ENCODE measurements at places on chromosomes 13 and 19.

DNA sequence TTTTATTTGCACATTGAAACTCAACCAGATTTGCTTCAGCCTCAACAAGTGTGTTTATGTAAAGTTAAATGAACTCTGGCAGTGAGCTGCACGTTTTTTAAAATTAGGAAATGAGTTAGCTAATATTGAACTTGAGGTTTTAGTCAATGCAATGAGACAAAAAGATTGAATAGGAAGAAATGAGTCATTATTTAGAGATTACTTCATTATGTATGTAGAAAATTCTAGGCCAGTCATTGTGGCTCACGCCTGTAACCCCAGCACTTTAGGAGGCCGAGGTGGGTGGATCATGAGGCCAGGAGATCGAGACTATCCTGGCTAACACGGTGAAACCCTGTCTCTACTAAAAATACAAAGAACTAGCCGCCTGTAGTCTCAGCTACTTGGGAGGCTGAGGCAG, 22.8 kb upstream of the CD70 start:
- no peak for DNase-seq

DNA sequence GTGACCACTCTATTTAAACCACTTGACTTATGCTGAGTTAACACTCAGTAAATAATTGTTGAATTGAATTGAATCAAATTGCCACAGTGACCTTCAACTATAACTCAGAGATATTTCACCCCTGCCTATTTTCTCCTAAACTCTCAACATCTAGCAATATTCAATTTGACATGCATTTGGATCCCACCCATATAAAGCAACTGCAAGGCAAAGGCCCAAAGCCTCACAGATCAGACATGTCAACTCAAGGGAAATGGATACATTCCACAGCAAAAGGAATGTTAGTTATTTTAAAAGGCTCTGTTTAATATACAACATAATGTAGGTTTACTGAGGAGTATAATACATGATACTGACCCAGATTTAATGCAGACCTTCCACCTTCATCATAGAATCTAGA, 107.4 kb downstream of the KCTD12 start:
- DNase-seq: no peak

- no peak for DNase-seq
These were observed 825 bp downstream of the GMIP start for GRCh38 chr19:19642506-19643157.

DNA sequence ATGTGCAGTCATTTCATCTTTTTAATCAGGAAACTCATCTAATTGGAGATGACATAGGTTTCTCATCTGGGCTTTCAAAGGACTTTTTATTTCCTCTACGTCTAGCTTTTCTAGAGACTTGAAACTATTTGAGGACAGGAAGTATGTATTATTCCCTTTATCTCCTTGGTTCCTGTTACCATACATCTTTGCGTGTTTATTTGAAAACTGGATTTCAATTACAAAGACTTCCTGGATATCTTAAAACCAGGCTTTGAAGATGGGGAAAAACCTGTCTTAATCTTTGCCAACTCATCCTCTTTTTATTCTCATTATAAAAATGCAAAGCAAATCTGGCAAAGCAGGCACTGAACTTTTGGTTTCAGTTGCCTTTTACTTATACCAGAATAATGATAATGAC, 130.5 kb downstream of the LMO7 start:
- DNase-seq: no peak

- no peak for DNase-seq
These were observed 24.9 kb downstream of the NFILZ start for GRCh38 chr19:8655340-8655709.

DNA sequence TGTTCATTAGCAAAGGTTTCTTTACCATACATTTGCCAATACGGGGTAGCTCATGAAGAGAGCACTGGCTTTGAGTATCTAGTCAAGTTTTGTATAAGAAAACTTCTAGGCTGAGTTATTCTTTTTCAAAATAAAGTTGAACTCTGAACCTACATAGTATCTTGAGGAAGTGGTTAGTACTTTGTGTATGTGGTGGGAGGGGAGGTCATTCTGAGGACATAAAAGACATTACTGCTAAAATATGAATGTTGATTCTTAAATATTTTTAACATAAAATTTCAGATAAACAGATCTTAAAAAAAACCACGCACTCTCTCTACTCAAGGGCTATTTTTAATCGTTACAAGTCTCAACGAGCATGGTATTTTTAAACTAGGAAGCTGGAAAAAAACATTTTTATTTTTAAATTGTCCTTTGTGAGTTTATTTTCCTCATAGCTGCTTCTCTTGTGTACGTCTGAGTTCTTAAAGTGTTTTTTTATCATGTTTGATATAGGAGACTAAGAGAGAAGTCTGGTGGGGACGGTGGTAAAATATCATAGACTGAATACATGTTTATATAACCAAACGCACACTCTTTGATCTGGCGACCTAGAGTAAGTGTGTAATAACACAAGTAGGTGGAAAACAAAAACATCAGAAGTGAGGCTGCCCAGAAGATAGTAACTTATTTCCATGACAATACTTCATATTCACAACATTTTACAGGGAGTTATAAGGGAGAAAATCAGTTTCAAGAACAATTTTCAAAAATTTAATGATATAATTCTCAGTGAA, 118.0 kb upstream of the POSTN start:
- DNase-seq: no peak

- no peak for DNase-seq
These were observed 99.5 kb downstream of the ZC3H13 start for GRCh38 chr13:45953082-45953481.

DNA sequence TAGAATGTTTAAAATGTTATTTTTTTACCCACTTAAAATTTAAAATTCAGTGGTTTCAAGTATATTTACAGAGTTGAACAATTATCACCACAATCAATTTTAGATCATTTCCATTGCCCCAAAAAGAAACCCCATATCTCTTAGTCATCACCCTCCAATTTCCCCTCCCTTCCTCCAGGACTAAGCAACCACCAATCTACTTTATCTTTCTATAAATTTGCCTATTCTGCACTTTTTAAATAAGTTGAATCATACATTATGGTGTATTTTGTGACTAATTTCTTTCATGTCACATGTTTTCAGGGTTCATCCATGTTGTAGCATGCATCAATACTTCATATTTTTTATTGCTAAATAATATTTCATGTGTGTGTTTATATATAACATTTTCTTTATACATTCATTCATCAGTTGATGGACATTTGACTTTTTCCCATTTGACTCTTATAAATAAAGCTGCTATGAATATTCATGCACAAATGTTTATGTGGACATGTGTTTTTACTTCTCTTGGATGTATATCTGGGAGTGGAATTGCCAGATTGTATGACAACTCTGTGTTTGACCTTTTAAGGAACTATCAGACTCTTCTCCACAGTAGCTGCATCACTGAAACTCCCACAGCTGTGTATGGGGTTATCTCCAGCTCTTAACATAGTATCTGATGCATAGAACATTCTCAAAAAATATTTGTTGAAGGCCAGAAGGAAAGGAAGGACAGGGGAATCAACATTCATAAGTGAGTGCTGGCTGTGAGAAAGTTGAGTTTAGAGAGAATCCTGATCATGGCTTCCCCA, 107.8 kb upstream of the OXGR1 start:
- no peak for DNase-seq

GRCh38 chr19:42544146-42544545, 15.9 kb upstream of the CEACAM1 start:
- DNase-seq: no peak

DNA sequence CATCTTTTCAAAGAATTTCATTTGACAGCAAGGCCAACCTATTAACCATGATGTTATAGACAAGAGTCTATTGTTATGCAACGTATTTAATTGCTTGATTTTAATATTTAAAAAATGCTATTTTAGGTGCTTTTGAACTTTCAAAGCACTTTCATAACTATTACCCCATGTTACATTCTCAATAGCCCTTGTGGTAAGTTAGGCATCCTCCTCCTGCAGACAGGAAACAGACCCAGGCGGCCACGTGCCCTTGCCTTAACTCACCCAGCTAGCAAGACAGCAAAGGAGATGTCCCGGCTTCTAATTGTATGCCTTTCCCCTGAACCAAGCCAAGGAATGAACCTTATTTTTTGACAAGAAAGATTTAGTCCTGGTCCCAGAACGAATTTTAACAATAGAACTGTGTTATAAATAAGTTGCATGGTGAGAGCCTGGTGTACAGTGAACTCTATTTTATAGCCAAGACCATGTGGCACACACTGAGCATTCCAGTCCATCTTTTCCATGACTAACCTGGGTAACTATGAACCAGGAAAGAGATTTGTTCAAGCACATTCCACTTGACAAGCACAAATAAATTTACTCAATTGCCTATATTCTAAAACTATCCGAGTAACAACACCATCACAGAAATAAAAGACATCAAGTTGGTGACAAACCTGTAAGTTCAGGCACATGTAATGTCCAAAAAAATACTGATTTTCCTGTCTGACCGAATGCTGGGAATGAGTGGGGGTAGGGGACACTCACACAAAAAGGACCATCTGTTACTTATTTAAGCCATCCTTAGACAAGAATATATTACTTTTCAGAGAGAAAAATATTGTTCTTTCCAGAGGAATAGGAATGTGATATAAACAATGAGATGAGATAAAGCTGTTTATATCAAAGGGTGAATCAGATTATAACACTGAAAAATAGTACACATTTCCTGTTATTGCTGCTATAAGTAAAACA, 163.0 kb downstream of the EFNB2 start:
- no peak for DNase-seq

- DNase-seq: no peak
These were observed 11.5 kb downstream of the MPHOSPH8 start for GRCh38 chr13:19645000-19645399.

- no peak for DNase-seq
These were observed 2.0 kb upstream of the RNF126 start for GRCh38 chr19:664913-665443.

DNA sequence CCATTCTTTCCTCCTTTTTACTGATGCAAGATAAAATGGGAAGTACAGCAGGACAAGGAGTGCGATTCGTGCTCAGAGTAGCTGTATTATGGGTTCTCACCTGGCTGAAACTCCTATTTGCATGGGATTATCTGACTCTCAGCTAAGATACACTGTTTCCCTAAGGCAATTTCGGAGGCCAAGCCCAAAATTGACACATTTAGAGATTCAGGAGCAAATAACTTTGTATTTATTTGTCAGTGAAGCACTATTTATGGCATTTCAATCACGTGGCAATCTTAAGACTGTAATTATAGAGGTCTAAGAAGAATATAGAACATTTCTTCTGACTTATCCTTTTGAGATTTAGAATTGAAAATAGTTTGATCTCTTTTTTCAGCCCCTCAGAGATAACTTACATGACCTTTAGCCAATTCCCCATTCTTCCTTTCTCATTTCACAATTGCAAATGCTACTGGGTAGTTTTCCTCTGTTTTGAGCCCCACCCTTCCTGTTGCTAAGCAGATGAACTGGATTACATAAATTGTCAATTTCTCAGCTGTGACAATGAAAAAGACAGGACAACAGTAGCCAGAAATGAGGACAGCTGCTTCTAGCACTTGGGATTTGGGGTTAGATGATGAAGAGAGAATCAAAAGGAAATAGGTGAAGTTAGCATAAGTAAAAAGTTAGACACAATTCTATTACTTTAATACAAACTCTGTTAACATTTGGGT, 122.7 kb upstream of the FRY start:
- no peak for DNase-seq

DNA sequence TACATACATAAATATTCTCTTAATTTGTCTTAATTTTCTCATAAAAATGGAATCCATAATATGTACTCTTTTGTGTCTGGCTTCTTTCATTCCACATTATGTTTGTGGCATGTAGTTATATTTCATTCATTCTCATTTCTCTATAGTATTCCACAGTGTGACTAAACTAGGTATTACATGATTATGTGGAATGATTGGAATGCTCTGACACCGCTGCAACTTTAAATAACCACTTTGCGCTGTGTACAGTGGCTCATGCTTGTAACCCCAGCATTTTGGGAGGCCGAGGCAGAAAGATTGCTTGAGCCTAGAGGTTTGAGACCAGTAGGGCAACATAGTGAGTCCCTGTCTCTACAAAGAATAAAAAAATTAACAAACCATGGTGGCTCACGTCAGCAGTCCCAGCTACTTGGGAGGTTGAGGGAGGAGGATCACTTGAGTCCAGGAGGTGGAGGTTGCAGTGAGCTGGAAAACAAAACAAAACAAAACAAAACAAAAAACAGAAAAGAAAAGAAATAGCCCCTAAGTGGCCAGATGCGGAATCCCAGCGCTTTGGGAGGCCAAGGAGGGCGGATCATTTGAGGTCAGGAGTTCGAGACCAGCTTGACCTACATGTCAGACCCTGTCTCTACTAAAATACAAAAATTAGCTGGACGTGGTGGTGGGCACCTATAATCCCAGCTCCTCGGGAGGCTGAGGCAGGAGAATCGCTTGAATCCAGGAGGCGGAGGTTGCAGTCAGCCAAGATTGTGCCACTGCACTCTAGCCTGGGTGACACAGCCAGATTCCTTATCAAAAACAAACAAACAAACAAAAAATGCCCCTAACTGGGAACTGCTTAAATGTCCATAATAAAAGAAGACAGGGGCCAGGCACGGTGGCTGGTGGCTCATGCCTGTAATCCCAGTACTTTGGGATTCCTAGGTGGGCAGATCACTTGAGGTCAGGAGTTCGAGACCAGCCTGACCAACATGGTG, 8.0 kb upstream of the SAE1 start:
- DNase-seq: no peak

DNA sequence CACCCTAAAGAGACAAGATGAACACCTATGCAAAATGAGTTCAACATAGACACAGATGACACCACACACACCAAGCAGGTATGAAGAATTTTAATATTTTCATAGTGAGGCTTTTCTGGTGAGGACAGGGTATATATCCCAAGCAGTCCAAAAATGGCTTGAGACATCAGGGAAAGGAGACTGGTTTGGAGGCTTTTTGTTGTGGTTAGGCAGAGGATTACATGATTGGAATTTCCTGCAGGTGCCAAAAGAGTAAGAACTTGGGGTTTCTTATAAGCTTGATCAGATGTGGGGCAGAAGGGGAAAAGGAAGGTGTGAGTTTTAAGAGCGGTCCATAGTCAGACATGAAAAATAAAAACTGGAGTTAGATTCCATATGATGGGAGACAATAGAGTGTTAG, 420.8 kb upstream of the SLITRK1 start:
- no peak for DNase-seq

GRCh38 chr19:5480427-5480836, 25.2 kb downstream of the ZNRF4 start:
- peak; percentile 2 for DNase-seq

GRCh38 chr19:48635263-48635965, 1.8 kb downstream of the DBP start:
- DNase-seq: no peak

DNA sequence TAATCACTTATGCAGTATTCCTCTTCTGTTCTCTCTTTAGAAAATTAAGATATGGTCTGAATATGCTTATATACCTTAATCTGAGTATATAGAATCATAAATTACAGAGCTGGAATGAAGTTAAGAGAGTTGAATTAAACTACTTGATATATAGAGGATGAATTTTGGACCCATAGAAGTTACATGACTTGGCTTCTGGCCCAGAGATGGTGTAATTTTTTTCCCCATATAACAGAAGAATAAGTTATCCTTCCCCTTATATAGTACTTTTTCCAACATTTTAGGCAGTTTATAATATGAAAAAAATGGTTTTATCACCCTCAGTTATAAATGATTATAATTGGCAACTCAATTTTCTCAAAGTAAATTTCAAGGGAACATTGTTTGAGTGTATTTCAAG, 616.3 kb downstream of the TBC1D4 start:
- no peak for DNase-seq
